Forelimb muscle (tissue), 1 donor: ENCODE measurements at places on chromosomes 12 and 14. TPM values are rescaled to one million over a fixed set of nuclear protein-coding genes. Genes with fewer than 3 reads are reported as not detected.

DNA sequence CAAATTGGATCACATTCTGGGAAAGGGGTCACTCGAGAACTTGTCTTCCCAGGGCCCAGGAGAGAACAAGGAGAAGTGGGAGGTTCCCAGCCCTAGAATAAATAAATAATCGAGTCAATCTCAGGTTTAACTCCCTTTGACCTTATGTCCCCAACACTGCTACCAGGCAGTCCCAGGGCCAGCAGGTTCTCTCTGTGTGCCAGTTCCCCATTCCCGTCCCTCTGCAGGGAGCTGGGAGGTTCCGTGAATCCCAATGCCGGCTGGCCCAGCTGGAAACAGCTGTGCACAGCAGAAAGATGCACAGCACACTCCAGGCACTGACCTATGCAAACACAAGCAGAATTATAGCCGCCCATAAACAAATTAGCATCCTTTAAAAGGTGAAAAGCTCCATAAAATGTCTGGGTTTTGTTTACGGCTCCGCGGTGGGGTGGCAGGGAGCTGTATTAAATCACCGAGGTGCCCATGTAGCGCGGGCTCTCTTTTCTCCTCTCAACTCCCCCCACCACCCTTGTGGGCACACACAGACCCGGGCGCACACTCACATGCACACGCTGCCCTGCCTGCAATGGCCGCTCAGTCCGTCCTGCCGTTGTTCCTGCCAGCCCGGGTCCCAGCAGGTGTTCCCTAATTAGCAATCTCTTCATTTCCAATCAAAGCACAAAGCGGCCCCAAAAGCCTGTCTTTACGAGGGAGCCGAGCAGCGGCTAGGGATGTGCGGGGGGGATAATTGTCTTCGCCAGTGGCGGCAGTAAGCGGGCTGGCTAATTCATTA lies 46.6 kb upstream of the ESRRB start:
- DNase-seq = no peak

Gene TCL1B
- 0.11 TPM for polyA plus RNA-seq

- no peak for DNase-seq
Measured at GRCh38 chr12:129202109-129202814, 349.0 kb downstream of the GLT1D1 start.

Gene BCL11B
- 0.86 TPM for polyA plus RNA-seq

- DNase-seq = peak; percentile 8
Measured at GRCh38 chr12:10562306-10562933, 51.0 kb downstream of the MAGOHB start.

DNA sequence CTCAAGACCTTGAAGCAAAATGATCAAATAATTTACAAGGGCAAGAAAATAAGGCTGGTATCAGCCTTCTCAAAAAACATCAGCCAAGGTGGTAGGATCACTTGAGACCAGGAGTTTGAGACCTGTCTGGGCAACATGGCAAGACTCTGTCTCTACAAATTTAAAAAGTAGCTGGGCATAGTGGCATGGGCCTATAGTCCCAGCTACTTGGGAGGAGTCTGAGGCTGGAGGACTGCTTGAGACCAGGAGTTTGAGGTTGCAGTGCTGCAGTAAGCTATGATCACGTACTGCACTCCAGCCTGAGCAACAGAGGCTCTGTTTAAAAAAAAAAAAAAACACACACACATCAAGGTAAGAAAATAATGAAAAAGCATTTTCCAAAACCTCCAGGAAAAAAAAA lies 22.1 kb downstream of the SEC23A start:
- no peak for DNase-seq

DNA sequence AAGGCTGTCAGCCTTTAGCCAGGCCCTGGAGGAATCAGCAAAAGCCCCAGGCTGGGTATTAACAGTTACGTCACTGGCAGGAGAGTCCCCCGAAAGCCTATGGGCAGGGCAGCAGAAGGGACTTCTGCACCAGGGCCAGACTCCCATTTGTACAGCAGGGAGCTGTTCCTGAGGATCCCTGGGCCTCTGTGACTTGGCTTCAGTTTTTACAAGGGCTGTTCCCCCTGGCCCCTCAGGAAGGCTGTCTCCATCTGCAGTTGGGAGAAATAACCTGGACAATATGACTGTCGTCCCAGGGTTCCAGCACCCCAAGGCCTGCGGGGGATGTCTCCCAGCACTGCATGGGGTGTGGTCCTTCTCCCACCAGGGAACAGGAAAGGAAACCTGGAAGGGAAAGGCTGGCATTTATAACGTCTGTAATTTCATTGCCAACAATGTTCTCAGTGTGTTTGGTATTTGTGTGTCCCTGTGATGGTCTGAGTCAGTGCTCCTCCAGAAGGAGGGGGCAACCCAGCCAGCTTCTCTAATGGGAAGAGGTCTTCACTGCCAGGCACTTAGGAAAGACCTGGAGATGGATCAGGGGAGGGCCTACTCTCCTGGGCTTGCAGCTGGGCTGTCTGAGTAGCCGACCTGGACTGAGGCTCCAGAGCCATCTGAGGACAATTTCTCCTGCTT lies 42.4 kb downstream of the ERH start:
- no peak for DNase-seq

GRCh38 chr12:89756194-89756584 lies 47.6 kb upstream of the ATP2B1 start:
- DNase-seq = no peak

Gene GARIN6
- polyA plus RNA-seq = not detected

- DNase-seq = no peak
Measured at GRCh38 chr12:122067966-122068365, 10.6 kb upstream of the MLXIP start.

Gene ARMH4
- 6.8 TPM for polyA plus RNA-seq

- DNase-seq = no peak
Measured at GRCh38 chr14:97748616-97749015, 951.4 kb downstream of the VRK1 start.

GRCh38 chr14:104685216-104685997 lies 4.0 kb upstream of the INF2 start:
- DNase-seq = no peak

GRCh38 chr12:68356060-68356695 lies 24.0 kb upstream of the MDM1 start:
- DNase-seq = no peak

Gene DEGS2
- 1.1 TPM for polyA plus RNA-seq

- no peak for DNase-seq
Measured at GRCh38 chr14:62322216-62322615, 560.0 kb downstream of the SNAPC1 start.

- DNase-seq = no peak
Measured at GRCh38 chr12:102745971-102746600, 171.0 kb downstream of the PAH start.

GRCh38 chr12:5204271-5204670 lies 160.6 kb downstream of the KCNA5 start:
- no peak for DNase-seq

- no peak for DNase-seq
Measured at GRCh38 chr12:61546296-61546695, 713.9 kb upstream of the USP15 start.

Gene CCDC38
- 0.62 TPM for polyA plus RNA-seq

DNA sequence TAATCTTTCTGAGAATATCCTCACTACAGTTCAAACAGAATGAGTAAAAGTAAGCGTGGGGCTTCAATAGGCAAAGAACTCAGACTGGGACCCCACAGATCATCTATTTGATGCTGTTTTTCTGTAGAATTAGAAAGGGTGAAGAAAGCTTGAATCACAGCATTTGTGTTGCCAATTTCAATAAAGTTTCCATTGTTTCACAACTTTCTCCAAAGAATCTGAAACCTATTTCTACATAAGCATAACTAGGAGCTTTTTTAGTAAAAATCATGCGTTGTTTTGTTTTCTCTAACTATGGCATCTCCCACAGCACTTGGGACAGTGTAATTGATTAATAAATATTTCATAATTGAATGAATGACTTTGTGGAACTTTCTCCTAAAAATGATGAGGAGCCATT lies 16.7 kb upstream of the NEDD1 start:
- no peak for DNase-seq

- no peak for DNase-seq
Measured at GRCh38 chr12:5428332-5429221, 3.3 kb upstream of the NTF3 start.

DNA sequence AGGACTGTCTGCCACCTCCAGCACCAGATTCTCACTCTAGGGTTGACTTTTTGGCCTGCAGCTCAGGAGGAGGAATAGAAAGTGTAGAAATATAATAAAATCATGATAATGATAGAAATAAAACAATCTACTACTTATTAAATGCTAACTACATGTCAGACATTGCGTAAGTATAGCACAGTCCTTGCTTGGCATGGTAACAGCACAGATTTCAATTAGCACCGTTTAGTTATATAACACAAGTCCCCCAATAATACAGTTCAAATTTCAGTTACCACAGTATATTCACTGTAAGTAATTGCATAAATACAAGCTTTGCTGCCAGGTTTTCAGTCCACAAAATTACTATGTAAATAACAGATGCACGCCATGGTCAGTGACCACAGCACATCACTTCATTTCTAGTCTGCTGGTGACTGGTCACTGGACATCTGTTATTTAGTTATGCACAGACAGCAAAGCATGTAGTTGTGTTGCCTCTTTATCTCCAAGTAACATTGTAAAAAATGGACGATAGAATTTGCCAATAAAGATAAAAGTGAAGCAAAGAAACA lies 6.5 kb upstream of the GLT8D2 start:
- no peak for DNase-seq

Gene CS
- polyA plus RNA-seq = 228 TPM

Gene SYNE3
- 9.2 TPM for polyA plus RNA-seq

- DNase-seq = no peak
Measured at GRCh38 chr12:76194724-76195123, 110.2 kb upstream of the NAP1L1 start.

- no peak for DNase-seq
Measured at GRCh38 chr12:56461235-56462159, 6.9 kb upstream of the SPRYD4 start.

- DNase-seq = no peak
Measured at GRCh38 chr12:75825686-75826085, 205.9 kb downstream of the PHLDA1 start.

Gene RTL1
- 60.5 TPM for polyA plus RNA-seq

GRCh38 chr12:530308-530707 lies 70.6 kb downstream of the B4GALNT3 start:
- DNase-seq = no peak

DNA sequence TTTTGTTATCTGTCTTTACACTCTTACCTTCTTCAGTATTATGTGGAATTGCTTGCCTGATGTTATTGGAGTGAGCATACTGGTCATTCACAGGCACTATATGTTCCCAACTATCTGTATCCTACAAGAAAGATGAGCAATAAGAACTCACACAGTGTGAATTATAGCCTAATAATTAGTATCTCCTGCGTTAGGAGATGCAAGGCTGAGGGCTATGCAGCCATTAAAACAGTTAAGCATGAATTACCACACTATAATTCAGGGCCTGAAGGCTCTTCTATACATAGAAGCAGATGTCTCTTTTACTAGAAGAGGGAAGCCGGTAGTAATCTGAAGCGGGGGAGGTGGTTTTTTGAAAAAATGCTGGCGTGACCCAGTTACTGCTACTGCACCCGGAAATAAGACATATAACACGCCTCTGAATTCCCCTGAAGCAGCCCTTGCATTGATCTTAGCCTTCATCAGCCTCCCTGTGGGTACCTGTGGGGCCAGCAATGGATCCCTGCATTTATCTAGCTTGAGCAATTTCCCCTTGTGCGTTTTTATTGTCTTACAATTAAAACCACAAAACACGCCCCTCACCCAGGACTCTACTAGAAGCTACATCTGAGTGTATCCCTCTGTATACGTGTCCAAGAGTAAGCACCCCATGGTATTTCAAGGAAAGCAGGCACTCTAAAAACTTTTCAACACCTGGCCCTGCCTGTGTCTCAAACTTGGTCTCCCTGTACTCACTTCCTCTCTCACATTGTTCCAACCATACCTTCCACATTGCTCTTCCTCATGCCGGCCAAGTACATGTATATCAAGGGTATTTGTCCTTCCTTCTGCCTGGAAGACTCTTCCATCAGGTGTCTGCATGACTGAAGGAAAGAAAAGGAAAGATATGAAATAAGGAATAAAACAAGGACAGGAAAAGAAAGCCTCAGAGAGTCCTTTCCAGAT lies 210.9 kb upstream of the ARID2 start:
- DNase-seq = no peak

DNA sequence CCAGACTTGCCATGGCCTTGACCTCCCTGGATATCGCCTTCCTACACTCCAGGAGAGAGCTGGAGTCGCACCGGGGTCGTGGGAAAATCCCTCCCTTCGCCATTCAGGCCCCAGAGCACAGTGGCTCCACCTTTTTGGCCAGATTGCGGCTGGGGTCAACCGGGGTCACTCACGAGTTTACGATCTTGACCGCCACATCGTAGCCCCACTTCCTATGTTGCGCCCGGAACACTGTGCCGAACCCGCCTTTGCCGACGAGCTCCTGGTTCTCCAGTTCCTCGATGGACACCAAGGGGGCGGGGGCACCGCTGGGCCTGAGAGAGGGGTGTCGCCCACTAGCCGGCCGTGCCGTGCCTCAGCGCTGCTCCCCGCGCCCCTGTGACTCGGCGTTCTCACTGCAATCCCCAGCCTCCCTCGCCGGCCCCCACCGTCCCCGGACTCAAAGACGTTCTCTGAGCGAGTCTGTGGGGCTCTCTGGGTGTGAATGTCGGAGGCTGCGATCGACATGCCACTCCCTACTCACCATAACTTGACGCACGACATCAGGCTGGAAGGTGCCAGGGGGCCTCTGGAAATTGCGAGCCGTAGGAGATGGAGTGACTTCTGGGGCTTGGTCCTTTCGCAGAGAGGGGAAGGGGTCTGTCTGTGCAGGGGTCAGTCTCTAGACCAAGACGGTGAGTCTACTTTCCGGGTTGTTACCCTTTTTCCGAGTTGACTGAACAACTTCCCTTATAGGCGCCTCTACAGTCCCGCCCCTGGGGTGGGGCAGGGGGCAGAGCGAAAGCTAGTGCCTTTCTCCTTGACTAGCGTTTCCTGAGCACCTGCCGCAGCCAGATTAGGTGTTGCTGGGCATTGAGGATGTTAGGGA lies at the start of gene RIPK3:
RIPK3 (minus strand) TSS at position 708 of the 868 bp plus-strand sequence; CDS start at position 543, 165 bp downstream.
- no peak for DNase-seq

GRCh38 chr14:21373980-21374379 lies 9.8 kb downstream of the SUPT16H start:
- no peak for DNase-seq

DNA sequence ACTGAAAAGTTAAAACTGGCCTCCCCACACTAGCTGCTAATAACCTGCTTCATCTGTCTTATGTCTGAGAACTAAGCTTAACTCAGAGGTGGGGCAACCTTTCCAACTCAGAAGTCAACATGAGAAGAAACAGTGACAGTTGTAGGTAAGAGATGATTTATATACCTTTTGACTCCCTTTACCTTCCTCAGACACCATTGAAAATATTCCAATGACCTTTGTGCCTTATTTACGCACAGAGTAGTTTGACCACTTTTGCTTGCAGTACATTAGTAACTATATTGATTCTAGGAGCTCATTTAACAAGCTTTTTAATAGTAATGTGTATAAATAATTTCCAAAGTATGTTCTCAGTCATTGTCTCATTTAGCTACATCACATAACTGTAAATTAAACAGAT lies 77.6 kb downstream of the ALX1 start:
- DNase-seq = no peak

Gene B4GALNT1
- polyA plus RNA-seq = 2.1 TPM

GRCh38 chr12:88393017-88393767 lies 187.1 kb downstream of the KITLG start:
- no peak for DNase-seq

GRCh38 chr12:111093428-111094142 lies 173.2 kb upstream of the MYL2 start:
- DNase-seq = no peak
